ENCODE measurements at places on chromosomes 1 and 21.

- DNase-seq = no peak
These were observed 1.4 kb upstream of the C1QC start for GRCh38 chr1:22641906-22642636.

DNA sequence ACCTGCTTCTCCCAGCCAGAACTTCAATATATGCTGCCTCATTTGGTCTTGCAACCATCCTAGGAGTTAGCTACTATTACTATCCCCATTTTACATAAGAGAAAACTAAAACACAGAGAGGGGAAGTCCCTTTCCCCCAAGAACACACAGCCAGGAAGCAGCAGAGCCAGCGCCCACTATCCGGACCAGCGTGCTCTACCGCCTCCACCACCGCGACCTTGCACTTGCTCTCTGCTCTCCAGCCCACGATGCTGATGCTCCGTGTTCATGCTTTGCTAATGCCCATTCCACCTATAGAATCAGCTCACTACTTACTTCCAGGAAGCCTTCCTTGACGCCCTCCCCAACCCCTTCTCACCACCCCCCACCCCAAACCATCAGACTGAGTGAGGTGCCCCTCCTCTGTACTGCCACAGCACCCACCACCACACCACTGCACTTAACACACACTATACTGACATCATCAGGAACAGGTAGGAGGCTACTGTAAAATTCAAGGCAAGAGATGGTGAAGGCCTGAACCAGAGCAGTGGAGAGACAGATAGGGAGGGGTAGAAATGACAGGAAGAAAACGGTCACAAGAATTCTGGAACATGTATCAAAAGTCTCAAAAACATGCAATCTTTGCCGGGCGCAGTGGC lies 9.4 kb downstream of the TMEM53 start:
- no peak for DNase-seq

DNA sequence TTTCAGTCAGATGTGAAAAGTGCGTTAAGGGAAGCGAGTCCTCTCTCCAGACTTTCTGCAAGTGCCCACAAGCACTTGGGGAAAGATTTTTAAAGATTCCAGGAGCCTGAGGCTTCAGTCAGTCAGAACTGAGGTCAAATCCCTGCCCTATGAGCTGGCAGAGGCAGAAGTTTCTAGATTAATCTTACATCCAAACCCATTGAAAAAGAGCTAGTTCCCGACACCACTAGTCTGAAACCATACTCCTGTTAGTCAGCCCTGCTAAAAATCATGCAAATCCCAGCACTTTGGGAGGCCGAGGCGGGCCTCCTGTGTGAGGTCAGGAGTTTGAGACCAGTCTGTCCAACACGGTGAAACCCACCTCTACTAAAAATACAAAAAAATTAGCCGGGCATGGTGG lies 21.0 kb downstream of the RSPH1 start:
- no peak for DNase-seq

- DNase-seq = no peak
These were observed 21.7 kb upstream of the ABCD3 start for GRCh38 chr1:94396356-94397010.

GRCh38 chr1:200905411-200906052 lies 10.8 kb downstream of the INAVA start:
- no peak for DNase-seq

DNA sequence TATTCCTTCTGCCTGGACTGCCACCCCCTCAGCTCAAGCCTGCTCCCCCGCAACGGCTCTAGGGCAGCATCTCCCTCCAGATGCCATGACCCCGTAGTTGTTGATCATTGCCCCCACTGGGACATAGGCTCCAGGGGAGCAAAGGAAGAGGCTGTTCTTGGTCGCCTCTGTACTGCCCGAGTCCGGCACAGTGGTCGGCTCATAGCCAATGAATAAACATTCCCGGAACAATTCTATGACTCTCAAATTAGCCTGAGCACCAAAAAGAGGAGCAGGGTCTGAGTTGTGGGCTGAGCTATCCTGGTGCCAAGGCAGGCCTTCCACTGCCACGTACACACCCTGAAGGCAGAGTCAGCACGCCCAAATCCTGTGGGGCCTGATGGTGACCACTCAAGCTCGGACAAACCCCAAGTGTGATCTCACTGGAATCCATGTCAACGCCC lies 33.1 kb downstream of the CAPZB start:
- DNase-seq = no peak

- DNase-seq = no peak
These were observed 110.1 kb downstream of the MRPS6 start for GRCh38 chr21:34183331-34183928.

DNA sequence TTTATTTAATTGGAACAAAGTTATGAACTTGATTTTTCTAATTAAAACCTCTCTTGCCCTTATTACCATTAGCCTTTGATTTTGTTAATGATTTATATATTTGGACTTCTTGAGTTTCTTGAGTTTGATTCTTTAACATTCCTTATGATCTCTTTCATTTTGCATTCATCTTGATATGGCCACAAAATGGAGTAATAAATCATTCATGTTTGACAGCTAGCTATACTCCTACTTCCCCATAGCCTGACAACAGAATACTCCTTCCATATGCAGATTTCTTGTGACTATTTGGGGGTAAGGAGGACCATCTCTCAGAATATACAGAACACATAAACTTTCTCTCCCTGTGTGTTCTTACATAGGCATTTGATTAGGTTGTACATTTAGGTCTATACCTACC lies 119.6 kb downstream of the SYT14 start:
- no peak for DNase-seq

- no peak for DNase-seq
These were observed 575 bp downstream of the RRAGC start for GRCh38 chr1:38858833-38859560.

- DNase-seq = no peak
These were observed 29.7 kb upstream of the CYP4B1 start for GRCh38 chr1:46769028-46769740.

GRCh38 chr1:9039761-9040658 lies 13.8 kb upstream of the SLC2A7 start:
- DNase-seq = no peak

- DNase-seq = no peak
These were observed 14.6 kb downstream of the WARS2 start for GRCh38 chr1:119125874-119126273.

- no peak for DNase-seq
These were observed 26.2 kb downstream of the PRDM15 start for GRCh38 chr21:41852929-41853320.

- no peak for DNase-seq
These were observed at the start of gene GBP1 for GRCh38 chr1:89065079-89065868. TSS of gene GBP1 (minus strand) at chr1:89065208. CDS start at chr1:89063234, 1,974 bp downstream.

GRCh38 chr1:203267912-203268311 lies 37.4 kb upstream of the BTG2 start:
- DNase-seq = no peak

DNA sequence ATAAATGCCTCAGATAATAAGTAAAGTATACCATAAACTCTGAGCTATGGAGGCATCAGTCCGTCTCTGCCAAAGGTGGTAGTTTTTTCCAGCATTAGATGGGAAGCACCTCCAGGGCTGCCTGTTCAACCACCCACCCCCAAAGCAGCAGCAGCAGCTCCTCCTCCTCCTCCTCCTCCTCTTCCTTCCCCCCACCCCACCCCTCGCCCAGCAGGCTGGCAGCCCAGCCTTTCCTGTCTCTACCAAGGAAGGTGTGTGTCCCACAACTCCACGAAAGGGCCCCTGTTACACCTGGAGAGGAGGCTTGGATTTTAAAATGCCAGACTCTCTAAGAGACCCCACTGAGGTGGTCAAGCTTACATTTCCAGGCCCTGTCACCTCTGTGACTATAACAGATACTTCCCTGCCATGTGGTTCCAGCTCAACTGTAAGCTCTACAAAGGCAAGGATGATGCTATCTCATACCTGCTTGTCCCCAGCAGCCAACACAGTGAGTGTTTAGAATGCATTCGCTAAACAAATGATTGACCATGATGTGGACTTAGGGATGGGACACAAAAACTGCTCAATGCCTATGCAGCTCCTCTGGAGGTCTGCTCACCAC lies 76.7 kb downstream of the GFI1 start:
- DNase-seq = no peak

GRCh38 chr1:189851806-189852367 lies 625.8 kb downstream of the BRINP3 start:
- DNase-seq = no peak

DNA sequence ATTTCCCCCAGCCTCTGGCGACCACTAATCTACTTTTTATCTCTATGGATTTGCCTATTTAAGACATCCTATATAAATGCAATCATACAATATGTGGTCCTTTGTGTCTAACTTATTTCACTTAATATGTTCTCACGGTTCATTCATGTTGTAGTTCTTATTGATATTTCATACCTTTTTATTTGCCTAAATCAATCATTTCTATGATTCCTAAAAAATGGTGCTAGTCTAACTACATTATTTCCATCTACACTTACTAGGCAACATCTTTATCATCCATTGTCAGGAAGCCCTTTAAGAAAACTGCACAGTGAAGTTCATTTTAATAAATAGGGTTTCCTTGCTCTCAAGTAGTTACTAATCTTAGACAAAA lies 380 bp upstream of the FBXO28 start:
- no peak for DNase-seq
